Lung (tissue), 17 donors: ENCODE measurements at places on chromosomes 7 and 10. TPM values are rescaled to one million over a fixed set of nuclear protein-coding genes. Genes with fewer than 3 reads are reported as not detected.

DNA sequence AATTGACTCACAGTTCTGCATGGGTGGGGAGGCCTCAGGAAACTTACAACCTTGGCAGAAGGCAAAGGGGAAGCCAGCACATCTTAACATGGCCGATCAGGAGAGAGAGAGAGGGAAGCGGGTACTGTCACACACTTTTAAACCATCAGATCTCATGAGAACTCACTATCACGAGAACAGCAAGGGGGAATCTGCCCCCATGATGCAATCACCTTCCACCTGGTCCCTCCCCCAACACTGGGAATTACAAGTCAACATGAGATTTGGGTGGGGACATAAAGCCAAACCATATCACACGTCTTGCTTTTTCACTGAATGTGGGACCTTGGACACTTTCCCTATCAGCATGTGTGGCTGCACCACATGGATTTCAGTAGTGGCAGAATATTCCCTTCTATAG lies 9.0 kb upstream of the AKR1E2 start:
- no peak overlapping the region for H3K4me3 ChIP-seq
- no peaks in the 10 kb centered on the region for H3K4me1 ChIP-seq
- H3K27ac ChIP-seq = no peak overlapping the region
- DNase-seq = no peak
- H3K27me3 ChIP-seq = no peaks in the 10 kb centered on the region

- no peak overlapping the region for H3K4me3 ChIP-seq
- no peak overlapping the region for H3K27ac ChIP-seq
- H3K4me1 ChIP-seq = no peaks in the 10 kb centered on the region
- H3K27me3 ChIP-seq = no peaks in the 10 kb centered on the region
These were observed 103.2 kb upstream of the IFRD1 start for GRCh38 chr7:112347088-112347487.

Gene PILRA
- total RNA-seq = 9.9 TPM

DNA sequence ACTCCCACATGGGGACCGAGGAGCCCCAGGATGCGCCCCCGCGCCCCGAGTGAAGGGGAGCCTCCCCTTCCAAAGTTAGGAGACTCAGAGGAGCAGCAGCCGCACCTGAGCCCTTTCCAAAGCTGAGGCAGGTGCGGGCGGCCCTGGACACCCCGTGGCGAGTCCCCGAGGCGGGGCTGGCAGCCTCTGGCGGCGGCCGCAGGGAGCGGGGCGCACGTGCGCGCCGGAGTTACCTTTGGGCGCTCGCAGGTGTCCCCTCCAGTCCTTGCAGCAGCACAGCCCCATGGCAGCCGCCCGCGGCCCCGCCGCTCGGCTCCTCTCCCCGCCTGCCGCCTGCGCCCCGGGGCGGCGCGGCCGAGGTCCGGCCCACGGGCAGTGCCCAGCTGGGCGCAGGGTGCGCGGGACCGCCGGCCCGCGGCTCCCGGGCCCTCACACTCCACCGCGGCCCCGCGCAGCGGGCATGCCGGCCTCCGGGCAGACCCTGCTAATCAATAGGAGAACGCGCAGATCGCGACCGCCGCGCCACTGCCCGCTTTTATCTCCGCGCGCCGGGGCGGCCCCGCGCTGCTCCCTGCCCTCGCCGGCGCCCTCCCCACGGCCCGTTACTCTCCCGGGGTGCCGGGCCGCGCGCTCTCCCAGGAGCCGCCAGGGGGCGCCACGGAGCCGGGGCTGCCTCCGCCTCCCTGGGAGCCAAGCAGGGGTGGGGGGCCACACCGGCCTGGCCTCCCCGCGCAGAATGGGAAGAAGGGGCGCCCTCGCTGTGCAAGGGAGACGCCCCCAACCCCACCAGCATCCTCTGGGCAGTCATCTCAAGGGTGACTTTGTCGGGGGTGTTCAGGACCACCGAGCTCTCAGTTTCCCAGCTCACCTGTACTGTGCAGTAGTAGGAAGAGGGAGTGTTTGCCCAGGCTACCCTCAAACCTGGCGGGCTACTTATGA lies 80.8 kb downstream of the ARHGAP22 start:
- H3K36me3 ChIP-seq = no peaks in the 10 kb centered on the region
- peaks cover 29% of the 10 kb centered on the region for H3K4me1 ChIP-seq
- H3K27ac ChIP-seq = no peak overlapping the region
- DNase-seq = peak; percentile 30
- H3K27me3 ChIP-seq = no peaks in the 10 kb centered on the region

Gene MYO1G
- total RNA-seq = 11.9 TPM

Gene FKBP6
- total RNA-seq = 1.5 TPM

Gene ARHGEF5
- 27.1 TPM for total RNA-seq

Gene LRRC18
- 3.1 TPM for total RNA-seq

Gene SLC26A3
- not detected for total RNA-seq

Gene H2BK1
- 0.52 TPM for total RNA-seq

DNA sequence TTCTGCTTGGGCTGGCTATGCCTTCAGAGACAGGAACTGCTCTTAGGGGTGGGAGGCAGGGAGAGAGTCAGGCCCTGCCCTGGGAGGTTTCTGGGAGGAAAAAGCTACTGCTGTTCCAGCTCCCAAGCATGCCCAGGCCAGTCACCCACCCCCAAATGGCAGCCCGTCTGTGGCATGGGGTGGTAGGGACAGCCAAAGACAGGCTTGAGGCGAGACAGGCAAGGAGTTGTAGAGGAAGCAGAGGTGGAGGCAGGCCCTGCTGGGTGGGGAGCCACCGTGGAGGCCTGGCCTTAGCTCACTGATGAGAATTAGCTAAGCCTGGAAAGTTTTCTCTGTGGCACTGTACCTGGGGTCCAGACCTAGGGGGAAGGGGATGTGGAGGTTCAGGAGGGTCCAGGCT lies 6.6 kb upstream of the SAMD8 start:
- no peak overlapping the region for H3K27ac ChIP-seq
- H3K36me3 ChIP-seq = no peaks in the 10 kb centered on the region
- DNase-seq = no peak
- H3K27me3 ChIP-seq = no peaks in the 10 kb centered on the region
- H3K4me1 ChIP-seq = no peaks in the 10 kb centered on the region

DNA sequence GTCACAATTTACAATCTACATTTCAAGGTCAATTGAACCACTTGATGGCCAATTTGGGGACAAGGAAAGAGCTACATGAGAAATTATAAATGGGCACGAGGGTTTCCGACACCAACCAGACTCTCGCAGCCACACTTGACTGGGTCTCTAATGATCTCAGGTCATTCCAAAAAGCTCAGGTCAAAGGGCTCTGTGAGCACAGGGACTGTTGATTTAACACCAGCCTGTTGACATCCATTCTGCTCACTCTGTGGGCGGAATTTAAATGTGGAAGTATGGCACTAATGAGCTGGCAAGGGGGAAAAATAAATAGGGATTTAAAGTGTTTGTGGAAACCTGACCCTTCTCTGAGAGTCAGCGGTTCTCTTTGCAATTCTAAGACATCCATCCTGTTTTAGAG lies 810.7 kb upstream of the AUTS2 start:
- H3K27ac ChIP-seq = no peak overlapping the region
- no peaks in the 10 kb centered on the region for H3K27me3 ChIP-seq
- no peaks in the 10 kb centered on the region for H3K4me1 ChIP-seq
- no peaks in the 10 kb centered on the region for H3K36me3 ChIP-seq
- no peak overlapping the region for H3K4me3 ChIP-seq
- no peak for DNase-seq

Gene TAS2R5
- 1.2 TPM for total RNA-seq

GRCh38 chr10:22976534-22976933 lies 48.7 kb downstream of the ARMC3 start:
- H3K4me1 ChIP-seq = no peaks in the 10 kb centered on the region
- no peak overlapping the region for H3K27ac ChIP-seq
- H3K27me3 ChIP-seq = no peaks in the 10 kb centered on the region
- H3K36me3 ChIP-seq = no peaks in the 10 kb centered on the region
- DNase-seq = no peak
- H3K4me3 ChIP-seq = no peak overlapping the region

Gene CFAP69
- 13.0 TPM for total RNA-seq
